ENCODE measurements at places on chromosomes 6 and 20. TPM values are rescaled to one million over a fixed set of nuclear protein-coding genes. Genes with fewer than 3 reads are reported as not detected.

The BRPF3 gene
- total RNA-seq = 23.6 TPM

The MOG gene
- total RNA-seq = 2.4 TPM

The ETV7 gene
- total RNA-seq = 0.33 TPM

The ZBTB46 gene
- total RNA-seq = 15.8 TPM

The SAMD5 gene
- 1.9 TPM for total RNA-seq

The LPIN3 gene
- 12.8 TPM for total RNA-seq

The BCLAF1 gene
- 69.6 TPM for total RNA-seq

The NHLRC1 gene
- total RNA-seq = 2.2 TPM

The TRAPPC3L gene
- total RNA-seq = 0.20 TPM

The MAK gene
- not detected for total RNA-seq

The SRSF12 gene
- total RNA-seq = 0.75 TPM

The LY6G6F gene
- not detected for total RNA-seq

The LY6G5C gene
- total RNA-seq = 3.8 TPM

The SIRPB1 gene
- total RNA-seq = 0.50 TPM

The MCUR1 gene
- total RNA-seq = 26.1 TPM

The FNDC11 gene
- total RNA-seq = not detected

The LZTS3 gene
- total RNA-seq = 19.2 TPM

The ANKRD6 gene
- 22.8 TPM for total RNA-seq

The PRR18 gene
- not detected for total RNA-seq

The CLPSL1 gene
- not detected for total RNA-seq

The SNAI1 gene
- total RNA-seq = 2.9 TPM

The OTOR gene
- not detected for total RNA-seq

The RWDD2A gene
- 6.0 TPM for total RNA-seq

The PIM1 gene
- 22.5 TPM for total RNA-seq

The GSTA2 gene
- not detected for total RNA-seq

The ZNF831 gene
- 0.18 TPM for total RNA-seq

The ATP9A gene
- 18.4 TPM for total RNA-seq

The NRSN1 gene
- not detected for total RNA-seq

The GTSF1L gene
- total RNA-seq = not detected

The TNXB gene
- 120 TPM for total RNA-seq

The PNLDC1 gene
- total RNA-seq = 0.31 TPM

The SOX18 gene
- total RNA-seq = 42.1 TPM

The SIM1 gene
- total RNA-seq = not detected

The IMPG1 gene
- total RNA-seq = not detected

The BMP5 gene
- total RNA-seq = 1.6 TPM

The GSTA4 gene
- total RNA-seq = 15.9 TPM

The FAM209B gene
- not detected for total RNA-seq

The POM121L2 gene
- total RNA-seq = not detected

The DDO gene
- total RNA-seq = 18.0 TPM

The BPIFA1 gene
- total RNA-seq = not detected

The LSM2 gene
- total RNA-seq = 22.8 TPM

The TUBB2B gene
- total RNA-seq = 1.5 TPM

The SPATS1 gene
- not detected for total RNA-seq

The HTR1E gene
- not detected for total RNA-seq

The KIF3B gene
- total RNA-seq = 13.6 TPM

The EEF1E1 gene
- total RNA-seq = 14.6 TPM

The PTK6 gene
- not detected for total RNA-seq

The SLC4A11 gene
- not detected for total RNA-seq

The TREM2 gene
- total RNA-seq = 2.2 TPM

The MYCT1 gene
- total RNA-seq = 7.9 TPM

The GJE1 gene
- not detected for total RNA-seq

The HSPA1L gene
- 2.8 TPM for total RNA-seq

The ARMH2 gene
- total RNA-seq = not detected

The MTFR2 gene
- 1.2 TPM for total RNA-seq

The PHACTR3 gene
- 8.4 TPM for total RNA-seq

The PSMB9 gene
- 22.7 TPM for total RNA-seq

The MAS1 gene
- 0.03 TPM for total RNA-seq

The HLA-DPB1 gene
- total RNA-seq = 59.0 TPM

The MCM3 gene
- 28.2 TPM for total RNA-seq
